ENCODE measurements at places on chromosomes 11 and 22.

- no peak for DNase-seq
These were observed 242.3 kb upstream of the TBCEL start for GRCh38 chr11:120781486-120782120.

DNA sequence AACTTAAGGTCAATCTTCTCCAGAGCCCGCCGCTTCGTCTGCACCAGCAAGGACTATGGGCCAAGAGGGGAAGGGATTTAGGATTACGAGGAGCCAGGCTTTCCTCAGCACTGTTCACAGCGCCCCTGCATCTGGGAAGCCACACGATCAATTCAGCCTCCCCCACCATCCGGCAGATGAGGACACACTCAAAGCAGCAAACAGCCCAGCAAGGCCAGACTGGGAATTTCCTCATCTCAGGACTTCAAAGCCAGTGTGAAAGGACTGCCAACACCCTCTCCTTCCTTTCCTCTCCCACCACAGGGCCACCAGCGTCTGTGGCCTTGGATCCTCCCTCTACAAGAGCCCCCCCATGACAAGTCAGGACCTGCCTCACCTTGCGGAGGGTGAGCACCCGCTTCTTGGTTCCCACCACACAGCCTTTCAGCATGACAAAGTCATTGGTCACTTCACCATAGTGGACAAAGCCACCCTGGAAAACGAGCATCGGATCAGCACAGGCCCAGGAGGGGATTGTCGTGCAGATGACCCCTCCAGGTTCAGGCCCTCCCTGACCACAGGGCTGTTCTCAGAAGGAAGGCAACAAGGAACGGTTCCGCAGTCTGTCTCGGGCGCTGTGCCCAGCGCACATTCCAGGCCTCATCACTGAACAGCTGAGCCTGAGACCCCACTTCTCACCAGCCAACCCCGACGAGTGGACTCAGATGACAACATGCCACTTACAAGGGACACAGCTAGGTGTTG, 6.0 kb downstream of the RPL3 start:
- no peak for DNase-seq

GRCh38 chr11:62494246-62494645, 52.4 kb downstream of the AHNAK start:
- no peak for DNase-seq

GRCh38 chr11:107043242-107044006, 25.1 kb upstream of the GUCY1A2 start:
- no peak for DNase-seq

DNA sequence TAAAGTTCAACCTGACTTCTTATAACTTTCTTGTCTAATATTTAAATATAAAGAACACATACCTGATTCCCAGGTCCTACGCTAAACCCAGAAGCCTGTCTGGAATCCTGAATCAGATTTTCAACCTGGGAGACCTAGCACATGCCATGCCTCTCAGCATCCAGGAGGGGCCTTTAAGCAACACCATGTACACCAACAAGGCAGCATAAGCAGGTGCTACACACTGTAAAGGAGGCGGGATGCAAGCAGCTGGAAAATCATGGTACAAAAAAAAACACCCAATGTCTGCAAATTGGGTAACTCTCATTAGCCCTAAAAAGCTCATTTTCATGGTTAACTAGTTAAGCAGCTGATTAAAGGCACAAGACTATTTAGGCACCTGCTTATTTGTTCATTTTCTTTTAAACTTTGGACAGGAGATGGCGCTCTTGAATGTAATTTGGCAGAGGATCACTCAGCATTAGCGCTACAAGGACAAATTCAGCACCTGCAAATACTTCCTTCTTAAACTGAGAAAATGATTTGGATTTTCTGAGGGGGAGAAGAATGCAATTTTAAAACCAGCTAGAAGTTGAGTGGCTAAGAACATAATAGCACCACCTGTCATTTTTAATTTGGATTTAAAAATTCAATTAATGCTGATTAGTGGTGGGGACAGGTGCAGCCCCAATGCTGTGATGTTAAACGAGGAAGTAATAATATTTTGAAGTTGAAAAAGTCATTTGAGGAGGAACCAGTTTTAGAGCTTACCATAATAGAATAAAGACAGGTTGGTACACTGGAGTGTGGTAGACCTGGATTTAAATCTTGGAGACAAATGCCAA, 104.0 kb downstream of the FAR1 start:
- no peak for DNase-seq

DNA sequence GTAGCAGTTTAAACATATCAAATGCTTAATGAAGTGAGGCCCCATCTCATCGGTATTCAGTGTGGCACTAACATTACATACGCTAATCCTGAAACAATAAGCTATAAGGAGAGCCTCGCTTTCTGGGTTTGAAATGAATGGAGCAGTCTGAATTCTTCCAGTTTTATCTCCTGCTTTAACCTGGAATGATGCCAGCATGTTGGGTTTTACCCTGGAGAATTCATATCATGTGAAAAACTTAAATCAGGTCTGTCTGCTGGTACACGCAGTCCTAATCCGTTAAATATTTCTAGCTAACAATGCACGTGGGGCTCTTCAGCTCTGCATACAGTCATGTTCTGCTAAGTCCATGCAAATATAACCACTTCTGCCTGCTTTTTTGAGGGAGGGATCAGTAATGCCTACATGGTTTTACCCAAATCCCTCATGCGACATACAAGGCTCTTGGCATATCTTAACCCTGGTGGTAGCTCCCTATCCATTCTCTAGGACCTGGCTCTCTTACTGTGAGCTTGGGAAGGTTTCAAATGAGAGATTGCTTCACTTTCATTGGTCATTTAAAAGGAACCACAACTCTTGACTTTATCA, 92.7 kb downstream of the COMMD9 start:
- DNase-seq: no peak

- DNase-seq: no peak
These were observed 676.9 kb downstream of the BRD1 start for GRCh38 chr22:49150801-49151221.

All from stimulated activated CD4-positive, alpha-beta T cell treated with anti-CD3 and anti-CD28 coated beads, Interleukin-4, amount 100 ng/mL, for 48 hours (primary cell).